Small intestine (tissue), 16 donors: ENCODE measurements at places on chromosomes 2 and 18. TPM values are rescaled to one million over a fixed set of nuclear protein-coding genes. Genes with fewer than 3 reads are reported as not detected.

DNA sequence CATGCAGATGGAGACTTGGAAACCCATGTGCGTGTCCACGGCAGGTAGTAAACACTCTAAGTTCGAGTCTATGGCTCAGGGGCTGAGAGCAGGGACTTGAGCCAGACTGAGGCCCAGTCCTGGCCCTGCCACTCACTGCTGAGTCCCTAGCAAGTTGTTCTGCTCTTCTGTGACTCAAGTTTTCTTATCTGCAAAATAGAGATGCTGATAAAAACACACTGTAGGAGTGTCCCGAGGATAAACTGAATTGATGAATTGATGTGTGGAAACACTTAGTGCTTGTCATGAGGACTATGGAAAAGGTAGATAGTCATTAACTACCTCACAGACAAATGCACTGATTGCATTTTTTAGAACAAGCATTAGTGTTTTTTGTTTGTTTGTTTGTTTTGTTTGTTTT is 73.2 kb downstream of the BOLA3 start:
- peak; percentile 20 for DNase-seq

DNA sequence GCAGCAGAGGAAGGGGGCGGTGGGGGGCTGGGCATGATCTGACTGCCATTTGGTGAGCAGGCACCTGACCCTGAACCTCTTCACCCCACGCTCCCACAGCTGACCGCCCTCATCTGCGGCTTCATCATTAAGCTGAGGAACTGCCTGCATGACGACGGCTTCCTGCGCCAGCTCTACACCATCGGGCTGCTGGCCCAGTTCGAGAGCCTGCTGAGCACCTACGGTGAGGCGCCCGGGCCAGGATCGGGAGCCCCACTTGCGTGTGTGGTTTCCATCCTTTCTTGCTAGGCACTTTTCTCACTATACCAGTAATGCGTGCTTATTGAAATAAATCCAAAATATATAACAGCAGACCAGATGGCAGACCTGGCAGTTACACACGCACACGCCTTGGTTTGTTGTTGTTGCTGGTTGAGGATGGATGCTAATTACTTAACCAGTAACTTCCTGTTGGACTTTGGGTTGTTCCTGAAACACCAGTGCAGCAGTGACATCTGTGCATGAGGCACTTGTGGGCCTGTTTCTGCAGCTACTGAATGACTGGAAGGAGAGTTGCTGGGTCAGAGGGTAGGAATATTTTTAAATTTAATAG is 43.7 kb downstream of the COA5 start:
- DNase-seq: peak; percentile 81

DNA sequence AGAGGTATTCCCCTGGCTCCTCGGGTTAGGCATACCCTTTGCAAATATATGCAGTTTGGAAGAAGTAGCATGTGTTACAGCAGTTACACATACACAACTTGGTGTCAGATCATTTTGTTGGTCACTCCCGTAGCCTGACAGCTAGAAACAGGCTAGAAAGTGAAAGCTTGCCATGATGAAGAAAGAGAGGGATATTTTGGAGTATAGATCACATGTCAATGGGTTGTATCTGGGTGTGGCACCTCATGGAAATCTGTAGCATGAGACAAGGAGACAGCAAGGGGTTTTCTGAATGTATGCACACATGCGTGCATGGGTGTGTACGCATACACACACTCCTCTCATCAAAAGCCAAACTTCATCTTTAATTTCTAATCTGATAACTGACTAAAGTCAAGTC is 1914.5 kb upstream of the PIK3C3 start:
- DNase-seq: no peak

DNA sequence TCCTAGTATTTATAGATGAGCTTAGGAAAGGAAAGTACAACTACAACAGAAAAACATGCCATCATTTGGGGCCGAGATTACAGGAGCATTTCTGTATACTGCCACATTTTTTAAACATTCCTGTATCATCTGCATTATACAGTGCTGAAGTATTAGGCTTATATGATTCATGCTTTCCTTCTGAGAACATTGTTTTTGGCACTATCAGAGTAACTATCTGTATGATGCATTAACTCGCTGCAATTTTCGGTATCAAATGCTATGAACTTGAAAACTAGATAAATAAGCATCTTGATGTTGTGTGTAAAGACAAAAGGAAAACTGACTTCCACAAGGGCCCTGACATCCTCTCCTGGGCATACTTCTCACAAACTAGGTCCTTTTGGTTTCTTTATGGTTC is 102.0 kb downstream of the RIT2 start:
- no peak for DNase-seq

DNA sequence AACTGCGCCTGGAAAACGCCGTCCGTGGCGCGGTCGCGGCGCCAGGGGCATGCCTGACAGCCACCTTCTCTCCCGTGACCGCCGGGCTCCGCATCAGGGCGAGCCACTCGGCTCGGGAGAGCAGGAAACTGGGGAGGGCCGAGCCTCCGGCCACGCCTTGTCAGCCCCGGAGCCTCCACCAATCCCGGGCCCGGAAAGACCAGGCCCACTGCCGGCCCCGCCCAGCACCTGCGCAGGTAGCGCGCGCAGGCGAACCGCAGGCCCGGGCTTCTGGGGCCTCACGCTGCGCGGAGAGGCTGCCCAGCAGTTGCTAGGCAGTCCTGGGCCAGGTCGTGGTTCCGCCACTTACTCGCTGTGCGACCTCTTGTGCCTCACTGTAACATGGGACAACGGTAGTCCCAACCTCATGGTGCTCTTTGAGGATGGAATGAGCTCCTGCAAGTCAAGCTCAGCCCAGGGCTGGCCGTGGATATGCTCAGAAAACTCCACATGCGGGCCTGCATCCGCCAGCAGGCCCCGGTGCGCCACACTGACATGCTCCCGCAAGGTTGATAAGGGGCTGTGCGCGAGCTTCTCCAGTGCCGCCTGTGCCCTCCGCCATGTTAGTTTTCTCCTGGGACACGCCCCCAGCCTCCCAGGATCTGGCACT is 97.1 kb downstream of the INHBB start:
- peak; percentile 94 for DNase-seq

GRCh38 chr2:240713071-240713927 is 21.6 kb downstream of the AQP12A start:
- no peak for DNase-seq

GRCh38 chr2:1791685-1792435 is 47.5 kb upstream of the PXDN start:
- no peak for DNase-seq

DNA sequence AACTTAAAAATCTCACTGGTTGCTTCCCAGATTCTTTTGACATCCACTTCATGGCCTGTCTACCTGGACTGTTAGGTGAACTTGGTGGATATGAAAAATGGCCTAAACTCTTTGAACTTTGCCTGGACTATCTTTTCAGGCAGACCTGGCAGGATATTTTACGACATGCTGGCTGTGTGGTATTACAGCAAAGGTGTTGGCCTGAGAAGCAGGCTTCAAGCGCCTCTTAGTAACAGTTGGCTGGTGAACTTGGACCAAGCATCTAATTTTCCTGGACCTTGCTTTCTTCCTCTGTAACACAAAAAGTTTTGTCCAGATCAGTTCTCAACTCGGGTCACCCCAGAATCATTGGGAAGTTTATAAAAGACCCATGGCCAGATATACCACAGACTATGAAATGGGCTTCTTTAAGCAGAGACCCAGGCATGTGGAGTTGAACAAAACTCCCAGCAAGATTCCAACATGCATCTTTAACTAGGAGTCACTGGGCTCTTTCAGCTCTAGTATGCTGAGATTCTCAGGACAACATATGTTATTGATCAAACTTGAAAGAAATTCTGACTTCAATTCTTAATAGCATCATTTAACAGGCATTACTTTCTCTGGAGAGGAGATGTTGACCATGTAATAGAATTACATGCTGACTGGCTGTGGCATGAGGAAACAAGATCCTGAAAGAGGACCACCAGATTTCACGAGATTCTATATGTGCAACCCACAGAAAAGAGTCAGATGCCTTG is 4.4 kb downstream of the LYPD1 start:
- no peak for DNase-seq

DNA sequence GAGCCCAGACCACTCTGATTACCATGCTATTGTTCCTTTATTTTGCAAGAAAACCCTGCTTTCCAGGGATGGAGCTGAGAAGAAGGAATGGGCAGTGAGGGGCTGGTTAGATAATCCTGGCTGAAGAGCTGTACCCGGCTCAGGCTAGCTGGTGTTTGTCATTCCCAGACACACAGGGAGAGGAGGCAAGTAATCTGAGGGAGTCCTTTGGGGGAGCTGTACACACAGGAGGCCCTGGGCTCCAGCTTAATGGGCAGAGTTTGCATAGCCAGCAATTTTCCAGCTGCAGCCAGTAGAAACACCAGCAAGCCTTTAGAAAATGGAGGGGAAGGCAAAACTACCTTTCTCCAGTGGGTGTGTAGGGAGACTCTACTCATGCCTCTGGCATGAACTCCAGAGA is 259.3 kb downstream of the SOX11 start:
- DNase-seq: no peak

- no peak for DNase-seq
These were observed 2.7 kb upstream of the CDKL4 start for GRCh38 chr2:39246382-39246980.

GRCh38 chr2:10058251-10059015 is 15.1 kb downstream of the KLF11 start:
- no peak for DNase-seq

GRCh38 chr2:8098476-8099266 is 583.2 kb upstream of the ID2 start:
- DNase-seq: no peak

DNA sequence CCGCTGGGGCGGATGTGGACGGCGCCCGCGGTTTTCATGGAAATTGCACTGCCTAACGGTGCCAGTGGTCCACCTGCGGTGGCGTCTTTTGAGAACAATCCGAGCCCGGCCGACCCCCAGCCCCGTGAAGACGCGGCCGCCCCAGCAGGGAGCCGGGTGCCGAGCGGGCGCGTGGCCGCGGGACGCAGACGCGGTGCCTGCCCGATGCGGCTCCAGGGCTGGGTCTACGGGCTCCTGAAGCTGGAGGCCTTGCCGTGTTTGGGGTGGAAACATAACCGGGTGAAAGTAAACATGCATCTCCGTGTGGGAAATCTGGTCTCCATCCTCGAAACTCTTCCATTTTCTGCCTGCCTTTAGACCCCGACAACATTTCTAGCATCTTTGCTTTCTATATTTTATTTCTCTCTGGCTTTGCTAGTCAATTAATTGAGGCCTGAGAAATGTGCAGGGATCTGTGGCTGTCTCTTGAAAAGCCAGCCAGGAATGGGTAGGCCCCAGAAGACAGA is 572 bp downstream of the INPP4A start:
- DNase-seq: peak; percentile 32

- peak; percentile 80 for DNase-seq
These were observed 3.4 kb upstream of the DUSP2 start for GRCh38 chr2:96148410-96149217.

- no peak for DNase-seq
These were observed 110.2 kb upstream of the GPC1 start for GRCh38 chr2:240325016-240326007.

- no peak for DNase-seq
These were observed 140.2 kb downstream of the PLCL1 start for GRCh38 chr2:197944416-197945096.

- no peak for DNase-seq
These were observed 21.6 kb downstream of the R3HDM1 start for GRCh38 chr2:135552887-135553286.

DNA sequence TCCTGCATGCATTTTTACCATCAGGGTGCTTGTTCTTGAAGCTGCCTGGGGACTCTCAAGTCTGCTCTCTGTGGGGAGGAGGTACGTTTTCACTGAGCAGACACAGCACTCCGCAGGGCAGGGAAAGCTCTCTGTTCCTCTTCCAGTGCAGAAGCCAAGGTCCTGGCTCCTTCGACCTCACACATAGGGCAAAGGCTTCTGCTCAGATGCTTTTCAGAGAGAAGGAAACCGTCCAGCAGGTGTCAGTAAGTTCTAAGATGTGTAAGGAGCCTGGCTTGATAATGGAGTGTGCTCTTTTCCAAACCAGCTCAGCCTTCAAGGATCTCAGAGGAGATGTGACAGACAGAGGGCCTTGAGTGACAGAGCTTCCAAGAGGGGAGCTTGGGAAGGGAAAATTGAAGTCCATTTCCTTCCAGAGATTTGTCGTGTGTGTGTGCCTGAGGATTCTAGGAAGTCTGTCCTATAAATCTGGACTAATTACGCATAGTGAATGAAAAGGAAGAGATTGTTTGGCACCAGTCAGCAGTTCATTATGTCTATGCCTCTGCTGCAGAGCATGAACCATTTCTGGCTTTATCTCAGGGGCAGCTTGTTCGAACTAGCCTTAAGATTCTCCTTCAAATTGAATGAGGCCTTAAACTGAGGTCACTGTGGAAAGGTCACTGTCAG is 67.3 kb upstream of the UPP2 start:
- peak; percentile 84 for DNase-seq

DNA sequence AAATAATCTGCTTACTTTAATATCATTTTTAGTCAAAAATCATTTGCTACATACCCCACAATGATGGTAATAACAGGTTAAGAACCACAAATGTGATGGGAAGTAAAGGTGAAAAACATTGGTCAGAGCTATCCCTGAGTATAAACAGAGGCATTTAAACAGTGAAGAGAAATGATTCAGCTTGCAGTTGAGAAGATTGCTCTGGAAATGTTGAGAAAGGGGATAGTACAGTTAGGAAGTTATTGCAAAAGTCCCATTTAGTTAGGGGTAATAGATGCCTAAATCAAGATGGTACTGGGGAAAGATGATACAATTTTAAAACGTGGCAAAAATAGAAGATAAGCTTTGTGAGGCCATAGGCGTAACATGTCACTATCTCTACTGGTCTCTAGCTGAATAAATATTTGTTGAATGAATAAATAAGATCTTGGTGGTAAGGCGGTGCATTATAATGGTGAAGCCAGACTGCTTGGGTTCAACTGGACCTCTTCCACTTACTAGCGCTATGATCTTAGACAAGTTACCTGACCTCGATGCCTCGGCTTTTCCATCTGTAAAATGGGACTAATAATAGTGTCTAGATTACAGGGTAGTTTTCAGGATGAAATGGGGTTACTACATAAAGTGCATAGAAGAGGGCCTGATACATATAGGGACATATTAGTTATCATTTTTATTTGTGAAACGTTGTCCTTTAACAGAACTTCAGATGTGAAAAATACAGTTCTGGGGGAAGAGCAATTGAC is 2.0 kb upstream of the BZW1 start:
- DNase-seq: no peak

GRCh38 chr2:20138696-20139095 is 86.2 kb downstream of the SDC1 start:
- DNase-seq: no peak

The C2orf15 gene
- polyA plus RNA-seq: 5.6 TPM

The GPR45 gene
- polyA plus RNA-seq: 0.12 TPM

The CCNT2 gene
- 10.1 TPM for polyA plus RNA-seq

The PROC gene
- polyA plus RNA-seq: 26.3 TPM

The MOGAT1 gene
- polyA plus RNA-seq: not detected

The NOSTRIN gene
- 14.0 TPM for polyA plus RNA-seq

The RAPGEF4 gene
- polyA plus RNA-seq: 7.2 TPM
